ENCODE measurements at places on chromosomes 7 and 10.

- DNase-seq = no peak
These were observed 650.4 kb downstream of the SDK1 start for GRCh38 chr7:3951316-3952055.

- no peak for DNase-seq
These were observed 24.4 kb upstream of the ADRB1 start for GRCh38 chr10:114019226-114019625.

DNA sequence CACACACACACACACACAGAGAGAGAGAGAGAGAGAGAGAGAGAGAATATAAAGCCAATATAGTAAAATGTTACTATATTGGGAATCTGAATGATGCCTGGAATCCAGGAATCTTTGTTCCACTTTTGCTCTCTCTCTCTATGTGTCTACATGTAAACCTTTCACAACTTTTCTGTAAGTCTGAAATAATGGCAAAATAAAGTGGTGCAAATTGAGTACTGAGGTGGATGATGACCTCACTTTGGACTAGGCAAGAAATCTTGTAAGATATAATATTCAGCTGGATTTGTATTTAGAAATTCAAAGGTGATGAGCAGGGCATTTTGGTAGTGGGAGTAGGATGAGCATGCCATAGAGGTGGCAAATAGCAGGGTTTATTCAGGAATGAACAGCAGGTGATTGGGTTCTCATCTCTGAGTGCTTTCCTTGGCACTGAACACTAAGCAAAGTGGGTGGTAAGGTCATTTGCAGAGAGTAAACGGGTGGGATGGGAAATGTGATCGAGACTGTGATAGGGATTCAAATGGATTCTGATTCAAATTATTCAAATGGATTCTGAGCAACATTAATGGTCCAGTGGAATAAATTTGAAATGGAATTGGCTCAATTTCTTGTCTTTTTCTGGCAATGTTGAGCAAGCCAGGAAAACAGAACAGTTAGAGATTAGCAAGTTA lies 9.7 kb upstream of the ANLN start:
- DNase-seq = no peak

- no peak for DNase-seq
These were observed 6.9 kb downstream of the ABCB8 start for GRCh38 chr7:151035026-151035717.

DNA sequence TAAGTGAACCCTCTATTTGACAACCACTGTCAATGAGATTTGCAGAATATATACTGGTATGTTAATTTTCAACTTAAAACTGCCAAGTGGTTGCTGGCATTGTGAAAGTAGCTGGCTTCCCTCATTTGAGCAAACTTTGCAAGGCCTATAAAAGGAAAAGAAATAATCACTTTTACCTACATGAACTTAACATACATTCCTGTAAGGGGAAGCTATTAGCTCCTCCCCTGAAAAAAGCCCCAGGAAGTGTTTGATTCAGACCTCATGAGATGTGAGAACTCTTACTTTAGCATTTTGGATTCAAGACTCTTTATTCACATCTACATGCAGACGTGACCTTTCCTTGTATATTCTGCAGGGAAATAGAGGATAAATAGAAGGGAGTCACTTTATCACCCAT lies 175.6 kb downstream of the OTUD1 start:
- DNase-seq = no peak

DNA sequence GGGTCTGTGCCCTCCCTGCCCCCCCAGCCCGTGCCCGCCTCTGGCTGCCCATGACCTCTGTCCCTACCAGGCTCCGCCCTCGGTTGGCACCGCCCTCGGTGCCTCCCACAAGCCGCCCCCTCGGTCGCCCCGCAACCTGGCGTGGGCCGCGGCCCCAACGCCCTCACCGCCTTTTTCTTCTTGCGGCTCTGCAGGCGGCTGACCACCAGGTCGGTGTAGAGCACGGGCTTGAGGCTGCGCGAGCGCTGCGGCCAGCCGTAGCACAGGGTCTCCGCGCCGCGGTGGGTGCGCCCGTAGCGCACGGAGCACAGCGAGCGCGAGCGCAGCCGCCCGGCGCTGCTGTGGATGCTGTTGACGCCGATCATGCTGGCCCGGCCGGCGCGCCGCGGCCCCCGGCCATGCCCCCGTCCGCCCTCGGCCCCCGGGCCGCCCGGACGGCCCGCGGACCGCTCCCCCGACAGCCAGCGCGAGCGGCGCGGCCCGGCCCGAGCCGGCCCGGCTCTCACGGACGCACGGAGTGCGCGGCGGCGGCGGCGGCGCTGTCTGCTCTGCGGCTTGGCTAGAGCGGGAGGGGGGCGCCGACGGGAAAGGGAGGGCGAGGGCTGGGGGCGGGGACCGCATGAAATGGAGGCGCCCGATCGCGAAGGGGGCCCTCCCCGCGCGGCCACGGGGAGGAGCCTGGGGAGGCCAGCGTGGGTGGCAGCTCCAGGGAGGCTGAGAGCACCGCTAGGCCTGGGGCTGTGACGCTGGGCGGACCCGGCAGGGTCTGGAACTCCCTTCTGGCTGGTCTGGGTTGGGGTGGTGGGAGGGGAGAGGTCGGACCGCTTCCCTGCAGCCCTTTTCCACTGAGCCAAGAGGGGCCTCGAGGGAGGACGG lies 9.6 kb downstream of the PSD start:
- DNase-seq = no peak

All from GM04504 (cell line).